ENCODE measurements at places on chromosomes 11 and 22.

GRCh38 chr22:49270595-49271368 is 556.9 kb downstream of the BRD1 start:
- DNase-seq, result no peak

DNA sequence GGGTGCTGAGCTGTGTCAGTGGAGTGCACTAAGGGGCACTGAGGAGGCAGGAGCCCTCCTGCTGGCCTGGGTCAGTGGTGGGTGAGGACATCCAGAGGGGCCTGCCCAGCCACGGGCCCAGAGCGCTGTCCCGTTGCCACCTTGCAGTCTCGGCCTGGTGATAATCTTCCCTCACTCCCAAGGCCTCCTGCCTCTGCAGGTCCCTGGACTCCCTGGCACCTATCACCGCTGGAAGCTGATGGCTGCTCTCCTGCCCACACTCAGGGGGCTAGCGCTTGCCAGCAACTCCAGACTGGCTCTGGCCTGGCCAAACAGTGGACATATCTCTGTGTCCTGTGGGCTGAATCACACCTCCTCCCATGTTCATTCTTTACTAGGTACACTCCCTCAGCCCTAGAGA is 86.5 kb upstream of the PITPNB start:
- DNase-seq, result no peak

DNA sequence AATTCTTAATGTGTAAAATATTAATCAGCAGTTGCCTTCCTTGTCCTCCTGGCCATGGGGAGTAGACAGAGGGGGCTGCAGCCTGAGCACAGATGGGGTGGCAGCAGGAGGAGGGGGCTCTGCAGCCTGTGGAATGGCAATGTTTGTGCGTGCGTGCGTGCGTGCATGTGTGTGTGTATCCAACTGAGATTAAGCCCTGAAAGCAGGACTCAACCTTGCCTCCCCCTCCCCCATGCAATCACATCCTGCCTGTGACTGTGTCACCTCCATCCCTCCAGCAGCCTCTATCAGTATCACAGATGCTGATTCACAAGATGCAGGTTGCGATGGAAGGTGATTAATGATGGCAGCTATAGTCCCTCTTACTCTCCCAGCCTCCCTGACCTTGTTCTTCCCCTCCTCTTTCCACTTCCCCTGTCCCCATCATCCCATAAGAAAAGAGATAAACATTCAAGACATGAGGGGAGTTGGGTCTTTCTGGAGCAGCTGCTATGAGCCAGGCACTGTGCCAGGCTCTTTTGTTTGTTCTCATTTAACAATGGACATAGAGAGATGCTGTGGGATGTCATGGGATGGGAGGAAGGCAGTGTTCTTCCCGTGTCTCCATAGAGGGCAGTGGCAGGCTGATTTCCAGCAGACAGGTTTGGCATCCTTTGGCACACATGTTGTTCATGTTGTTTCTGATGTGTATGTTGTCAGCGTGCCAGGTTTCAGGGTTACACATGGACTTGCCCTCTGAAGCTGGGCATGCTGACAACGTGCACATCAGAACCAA is 43.8 kb upstream of the NECTIN1 start:
- DNase-seq, result no peak

GRCh38 chr11:57179681-57180080 is 2.1 kb upstream of the LRRC55 start:
- no peak for DNase-seq

- DNase-seq, result no peak
Measured at GRCh38 chr11:105548359-105548758, 61.5 kb upstream of the GRIA4 start.

DNA sequence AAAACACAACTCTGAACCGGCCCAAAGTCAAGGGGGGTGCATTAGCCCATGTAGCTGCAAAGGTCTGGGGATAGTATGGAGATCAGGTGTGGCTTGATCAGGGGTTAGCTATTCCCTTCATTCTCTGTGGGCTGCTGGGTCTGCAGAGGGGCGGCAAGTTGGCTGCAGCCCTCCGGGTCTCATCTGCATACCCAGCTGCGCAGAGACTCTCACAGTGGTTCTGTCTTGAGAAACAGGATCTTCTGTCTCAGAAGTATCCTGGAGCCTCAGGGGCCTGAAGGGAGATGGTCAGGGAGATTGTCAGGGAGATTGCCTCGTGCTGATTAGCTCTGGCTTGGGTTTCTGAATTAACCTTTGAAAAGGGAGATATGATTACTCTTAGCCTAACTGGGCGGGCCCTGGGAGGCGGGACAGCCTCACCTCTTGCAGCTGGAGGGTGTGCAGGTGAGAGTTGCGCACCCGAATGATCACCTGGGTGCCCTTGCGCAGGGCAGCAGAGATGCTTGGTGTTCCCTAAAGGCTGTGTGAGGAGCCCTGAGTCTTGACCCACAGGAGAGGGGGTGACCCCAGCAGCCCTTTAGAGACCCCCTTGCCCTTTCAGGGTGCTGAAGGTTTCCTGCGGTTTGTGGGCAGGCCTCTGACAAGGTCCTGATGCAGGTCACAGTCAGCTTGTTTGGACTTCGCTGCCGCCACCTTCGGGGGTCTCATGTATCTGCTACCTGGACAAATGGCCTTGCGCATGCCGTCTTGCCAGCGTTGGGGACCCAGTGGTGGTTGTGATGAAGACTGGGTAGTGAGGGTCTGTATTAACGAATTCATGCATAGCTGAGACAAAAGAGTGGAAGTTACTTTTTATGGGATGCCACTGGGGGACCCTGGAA is 7.3 kb downstream of the ARHGAP8 start:
- DNase-seq, result no peak

DNA sequence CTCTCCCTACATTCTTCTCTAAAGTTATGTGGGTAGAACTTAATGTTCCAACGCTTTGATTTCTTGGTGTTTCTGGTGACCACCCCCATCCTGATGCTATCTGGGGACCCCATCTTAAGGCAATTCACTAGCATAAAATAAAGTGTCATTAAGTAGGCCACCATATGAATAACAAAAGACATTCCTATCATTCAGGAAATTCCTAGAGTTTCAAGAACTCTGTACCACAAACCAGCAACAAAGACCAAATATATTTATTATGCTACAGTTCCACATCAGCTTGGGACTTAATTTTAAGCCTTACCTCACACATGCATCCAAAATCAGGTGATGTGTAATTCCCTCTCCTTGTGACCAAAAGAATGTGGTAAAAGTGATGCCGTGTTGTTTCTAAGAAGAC is 254.6 kb upstream of the LRRC4C start:
- DNase-seq, result no peak

- no peak for DNase-seq
Measured at GRCh38 chr11:63510360-63511047, 4.6 kb downstream of the LGALS12 start.

GRCh38 chr11:66324664-66325063 is 7.8 kb upstream of the CD248 start:
- no peak for DNase-seq

GRCh38 chr11:117696540-117696939 is 100.5 kb downstream of the DSCAML1 start:
- no peak for DNase-seq

GRCh38 chr11:2316169-2316962 is 14.6 kb downstream of the TSPAN32 start:
- DNase-seq, result no peak

GRCh38 chr11:116511684-116512083 is 261.1 kb downstream of the BUD13 start:
- no peak for DNase-seq

GRCh38 chr11:37280200-37280599 is 682.2 kb upstream of the RAG2 start:
- no peak for DNase-seq

DNA sequence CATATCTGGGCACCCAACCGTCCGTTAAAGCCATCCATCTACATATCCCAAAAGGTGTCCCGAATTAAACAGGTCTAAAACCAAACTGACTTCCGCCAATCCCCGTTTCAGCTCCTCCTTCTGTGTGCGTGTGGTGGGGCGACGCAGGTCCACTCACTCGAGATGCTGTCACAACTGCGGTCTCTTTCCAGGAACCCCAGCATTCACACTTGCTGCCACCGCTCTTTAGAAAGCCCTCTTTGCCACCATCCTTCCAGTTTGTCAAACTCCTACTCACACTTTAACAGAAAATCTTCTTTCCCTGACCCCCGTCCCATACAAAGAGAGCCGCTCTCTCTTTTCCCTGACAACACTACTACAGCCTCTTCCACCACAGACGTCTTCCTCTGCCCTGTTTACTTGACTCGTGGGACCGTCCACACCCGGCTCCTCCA is 467 bp downstream of the ESS2 start:
- peak; percentile 22 for DNase-seq

DNA sequence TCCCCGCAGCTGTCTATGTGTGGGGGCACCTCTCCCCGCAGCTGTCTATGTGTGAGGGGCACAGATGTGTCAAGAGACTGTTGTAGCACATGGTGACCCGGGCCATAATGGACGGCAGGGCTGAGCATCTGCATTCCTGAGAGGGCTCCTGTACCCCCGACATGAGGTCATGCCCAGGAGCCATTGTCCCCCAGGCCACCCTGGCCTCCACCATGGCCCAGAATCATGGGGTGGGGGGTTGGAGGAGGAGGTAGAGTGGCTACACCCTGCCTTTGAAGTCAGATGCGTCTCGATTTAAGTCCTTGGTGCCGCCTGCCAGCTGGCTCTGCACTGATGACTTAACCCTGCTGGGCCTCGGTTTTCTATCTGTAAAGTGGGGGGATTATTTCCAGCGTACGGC is 49.1 kb downstream of the ARHGAP8 start:
- no peak for DNase-seq

- peak; percentile 13 for DNase-seq
Measured at GRCh38 chr11:75350743-75351540, 519 bp downstream of the ARRB1 start.

DNA sequence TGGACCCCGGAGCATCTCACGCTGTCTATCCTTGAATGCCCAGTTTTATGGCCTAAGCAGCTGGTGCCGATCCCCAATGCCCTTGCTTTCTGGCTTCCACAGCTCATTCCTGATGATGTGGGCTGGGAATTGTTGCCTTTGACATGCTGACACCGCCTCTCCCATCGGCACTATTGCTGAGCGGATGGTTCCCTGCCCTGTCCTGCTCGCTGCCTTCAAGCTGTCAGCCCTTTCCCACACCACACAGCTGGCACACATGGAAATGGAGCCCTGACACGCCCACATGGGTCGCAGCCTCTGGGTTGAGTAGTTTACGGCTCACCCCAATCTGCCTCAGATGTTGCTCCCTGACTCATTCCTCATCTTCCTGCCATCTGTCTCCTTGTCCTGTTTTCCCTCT is 110.2 kb upstream of the SESN3 start:
- no peak for DNase-seq

DNA sequence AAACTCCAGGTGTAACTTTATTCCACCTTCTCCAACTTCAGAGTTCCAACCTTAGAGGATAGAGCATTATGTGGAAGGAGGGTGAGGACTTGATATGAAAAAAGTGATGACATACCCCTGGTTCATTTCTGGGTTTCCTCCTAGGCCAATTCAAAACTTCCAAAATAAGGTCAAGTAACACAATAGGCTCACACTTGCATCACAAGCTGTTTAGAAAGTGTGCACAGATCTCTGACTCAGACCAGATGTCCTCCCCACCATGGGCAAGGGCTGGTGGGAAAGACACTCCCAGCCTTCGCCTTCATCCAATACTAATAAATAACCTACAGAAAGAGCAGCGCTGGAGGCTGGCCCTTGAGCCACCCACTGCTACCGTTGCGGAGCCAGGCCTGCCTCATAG is 5.8 kb upstream of the BUD13 start:
- DNase-seq, result no peak

- no peak for DNase-seq
Measured at GRCh38 chr11:122848186-122848585, 9.9 kb downstream of the CRTAM start.

- DNase-seq, result peak; percentile 28
Measured at GRCh38 chr22:30314915-30315314, 11.8 kb downstream of the TBC1D10A start.

DNA sequence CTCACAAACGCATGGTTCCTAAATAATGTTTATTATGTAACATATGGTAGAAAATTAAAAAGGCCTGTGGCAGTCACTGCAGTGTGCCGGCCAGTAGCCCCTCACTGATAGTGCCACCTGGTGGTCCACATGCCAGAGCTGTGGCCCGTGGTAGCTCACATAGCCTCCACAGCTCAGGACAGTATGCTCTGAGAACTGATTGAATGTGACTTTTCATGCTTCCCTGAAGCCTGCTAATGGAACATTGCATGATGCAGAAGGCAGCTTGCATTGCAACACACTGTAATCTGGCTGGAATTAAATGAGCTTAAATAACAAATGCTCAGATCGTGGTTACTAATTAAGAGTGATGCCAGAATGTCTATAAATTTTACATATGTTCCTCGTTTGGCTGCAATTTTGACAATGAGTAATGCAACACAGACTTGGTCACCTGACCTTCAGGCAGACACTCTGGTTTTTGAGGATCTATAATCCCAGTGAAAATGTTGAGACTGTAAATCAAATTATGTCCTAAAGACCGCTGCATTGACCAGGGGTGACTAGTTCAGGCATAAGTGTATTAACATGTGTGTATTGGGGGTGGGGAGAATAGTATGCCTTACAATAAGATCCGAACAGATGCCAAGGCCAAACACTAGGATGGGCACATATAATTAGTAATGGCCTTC is 566.4 kb downstream of the METTL15 start:
- no peak for DNase-seq

- no peak for DNase-seq
Measured at GRCh38 chr11:469684-470560, 19.8 kb downstream of the PTDSS2 start.

Measured in effector memory CD8-positive, alpha-beta T cell (primary cell).